SIG-M5 (cell line): ENCODE measurements at places on chromosomes 12 and 14.

DNA sequence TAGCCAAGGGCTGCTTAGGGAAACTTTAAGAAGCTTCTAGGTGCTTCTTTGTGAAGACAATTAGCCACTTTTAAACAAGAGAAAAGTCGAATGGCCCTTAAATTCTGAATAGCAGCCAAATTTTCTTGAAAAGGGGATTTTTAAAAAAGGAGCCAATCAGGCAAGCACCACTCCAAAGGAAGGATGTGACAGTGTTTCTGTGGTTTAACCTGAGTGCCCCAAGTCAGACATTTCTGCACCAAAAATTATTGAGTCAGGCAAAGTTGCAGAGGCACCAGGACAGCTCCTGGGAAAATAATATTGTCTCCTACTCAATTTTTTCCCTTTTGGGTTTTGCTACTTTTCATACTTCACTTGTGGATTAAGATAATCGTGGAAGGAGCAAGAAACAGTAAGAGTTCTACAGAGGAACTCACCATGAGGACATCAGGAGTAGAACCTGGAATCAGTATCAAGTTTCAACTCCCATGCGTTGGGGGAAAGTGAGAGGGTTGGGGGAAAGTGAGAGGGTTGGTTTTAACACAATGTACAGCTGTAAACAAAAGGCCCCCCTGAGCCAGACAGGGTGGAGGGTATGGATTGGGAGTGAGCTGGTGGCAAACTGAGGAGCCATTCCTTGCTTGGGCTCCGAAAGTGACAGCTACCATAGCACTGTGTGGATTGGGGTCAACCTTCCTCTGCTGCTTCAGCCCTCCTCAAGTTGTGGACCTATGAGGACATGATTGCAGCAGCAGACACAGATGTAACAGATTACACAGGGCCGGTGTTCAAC, 90.8 kb downstream of the SLC38A1 start:
- no peak for DNase-seq

DNA sequence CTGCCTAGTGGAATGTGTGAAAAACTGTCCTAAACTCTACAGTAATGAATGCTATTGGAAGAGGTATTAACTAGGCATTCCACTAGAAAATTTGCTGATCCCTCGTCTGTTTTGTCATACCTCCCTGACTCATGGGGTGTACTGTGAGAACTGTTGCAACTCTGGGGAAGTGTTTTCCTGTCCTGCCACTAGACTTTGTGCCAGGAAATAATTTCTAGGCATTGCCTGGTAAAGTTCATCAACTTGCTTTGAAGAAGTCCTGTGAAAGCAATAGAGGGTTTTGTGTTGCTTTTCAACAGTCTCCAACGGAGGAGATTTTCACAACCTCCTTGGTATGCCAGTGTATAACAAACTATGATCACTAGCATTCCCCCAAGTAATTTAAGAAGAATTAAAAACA, 139.9 kb downstream of the AKAP6 start:
- DNase-seq: no peak

- DNase-seq: no peak
Measured at GRCh38 chr12:84492351-84492883, 420.2 kb downstream of the SLC6A15 start.

GRCh38 chr12:106255952-106256351, 8.1 kb upstream of the CKAP4 start:
- DNase-seq: no peak

DNA sequence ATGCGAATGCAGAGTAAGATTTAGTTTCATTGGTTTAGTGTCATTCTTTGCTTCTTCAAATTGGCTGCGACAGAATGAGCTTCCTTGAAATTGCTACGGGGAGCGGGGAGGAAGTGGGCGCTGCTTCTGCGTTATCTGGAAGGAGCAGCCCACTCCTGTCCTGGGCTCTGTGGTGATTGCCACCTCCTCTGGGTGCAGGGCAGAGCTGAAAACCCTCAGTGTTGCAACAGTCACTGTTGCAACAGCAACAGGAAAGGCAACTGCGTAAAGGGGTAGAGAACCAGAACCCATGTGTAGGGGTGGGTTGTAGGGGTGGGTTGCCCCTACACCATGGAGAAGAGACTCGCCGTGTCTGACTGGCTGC, 57.7 kb downstream of the MAX start:
- DNase-seq: peak; percentile 80

GRCh38 chr12:6943722-6944380, at the start of the genes C12orf57 and RNU7-1:
Gene C12orf57, plus strand, starts transcription at chr12:6944022. Its CDS starts 100 bp downstream, at chr12:6944122.
Gene RNU7-1, plus strand, starts transcription at chr12:6943816.
- DNase-seq: peak; percentile 95

DNA sequence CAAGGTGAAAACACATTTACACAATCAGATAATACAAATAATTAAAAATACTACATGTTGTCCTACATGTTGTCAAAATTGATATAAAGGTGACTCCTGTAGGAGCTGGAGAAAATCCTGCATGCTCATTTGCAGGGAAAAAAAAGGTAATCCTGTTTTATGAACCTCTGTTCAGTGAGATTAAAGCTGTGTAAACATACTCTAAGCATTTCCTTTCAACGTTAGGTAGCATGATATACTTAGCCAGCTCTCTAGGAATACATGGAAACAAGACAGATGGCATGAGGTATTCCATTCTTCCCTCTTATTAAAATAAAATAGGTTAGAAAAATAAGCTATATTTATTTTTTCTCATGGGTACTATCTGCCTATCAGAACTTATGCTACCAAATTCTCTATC, 635.7 kb upstream of the FLRT2 start:
- DNase-seq: no peak

DNA sequence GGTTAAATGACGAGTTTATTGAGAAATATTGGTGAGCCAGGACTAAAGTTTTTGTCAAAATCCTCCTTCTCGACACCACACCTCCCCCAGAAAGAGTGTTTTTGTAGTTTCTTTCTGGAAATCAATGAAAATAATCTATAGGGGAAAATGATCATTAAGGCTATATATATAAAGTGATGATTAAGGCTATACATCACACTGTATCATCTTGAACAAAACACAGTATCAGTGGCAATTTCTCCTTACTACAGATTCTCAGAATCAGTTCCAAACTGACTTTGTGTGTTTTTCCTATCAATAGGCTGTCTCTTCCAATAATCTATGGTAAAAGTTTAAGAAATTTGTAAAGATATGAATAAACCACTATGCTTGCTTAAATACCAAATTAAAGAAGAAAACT, 81.7 kb downstream of the IFNG-AS1 start:
- DNase-seq: no peak

DNA sequence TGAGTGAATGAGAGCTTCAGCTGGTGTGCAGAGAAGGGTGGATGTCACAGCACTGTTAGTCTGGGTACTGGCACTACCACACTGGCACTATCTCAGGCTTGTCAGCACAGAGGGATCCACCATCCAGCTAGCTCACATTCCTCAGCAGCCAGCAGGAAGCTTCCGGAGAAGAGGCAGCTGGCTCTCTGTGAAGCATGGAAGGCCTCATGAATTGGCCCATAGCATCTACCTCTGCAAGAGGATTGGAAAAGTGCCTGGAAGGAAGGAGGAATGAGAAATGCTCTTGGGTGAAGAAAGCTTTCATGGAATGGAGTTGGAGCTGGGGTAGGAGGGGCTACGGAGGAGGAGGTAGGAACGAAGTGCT, 9.9 kb downstream of the KRT83 start:
- DNase-seq: no peak

DNA sequence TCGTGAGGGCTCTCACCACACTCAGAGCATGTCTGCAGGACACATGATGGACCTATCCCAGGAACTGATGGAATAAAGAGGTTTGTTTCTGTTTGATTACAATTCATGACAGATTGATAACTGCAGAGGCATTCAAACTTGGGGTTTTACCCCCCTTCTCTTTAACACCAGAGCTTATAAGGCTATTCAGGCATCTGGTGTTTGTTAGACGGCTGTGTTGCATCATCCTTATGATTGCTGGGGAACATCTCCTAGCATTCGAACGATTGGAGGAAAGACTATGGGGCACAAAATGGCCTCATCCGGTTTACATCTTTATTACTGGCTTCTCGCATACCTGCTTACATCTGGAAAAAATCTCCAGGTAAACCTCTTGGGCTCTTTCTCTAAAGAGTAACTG, 191.8 kb downstream of the MSRB3 start:
- no peak for DNase-seq

- no peak for DNase-seq
Measured at GRCh38 chr14:90621201-90621600, 195.0 kb downstream of the TTC7B start.

GRCh38 chr12:805022-805632, 52.7 kb downstream of the WNK1 start:
- no peak for DNase-seq

DNA sequence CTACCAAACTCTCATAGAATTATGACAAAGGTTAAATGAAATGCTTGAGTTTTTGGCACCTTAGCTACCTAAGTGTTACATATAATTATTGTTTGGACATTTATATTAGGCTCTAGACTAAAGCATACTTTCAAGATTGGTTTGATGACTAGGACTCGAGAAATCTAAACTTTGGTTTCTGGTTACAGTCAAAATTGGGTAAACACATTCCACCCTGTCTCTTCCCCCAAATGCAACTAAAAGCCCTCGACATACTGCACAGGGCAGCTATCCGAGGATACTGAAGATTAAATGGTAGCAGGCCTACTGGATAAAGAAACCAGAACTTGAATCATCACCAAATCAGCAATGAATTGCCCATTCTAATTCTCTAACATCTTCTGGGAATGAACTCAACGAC, 369.1 kb downstream of the PRKD1 start:
- DNase-seq: no peak

DNA sequence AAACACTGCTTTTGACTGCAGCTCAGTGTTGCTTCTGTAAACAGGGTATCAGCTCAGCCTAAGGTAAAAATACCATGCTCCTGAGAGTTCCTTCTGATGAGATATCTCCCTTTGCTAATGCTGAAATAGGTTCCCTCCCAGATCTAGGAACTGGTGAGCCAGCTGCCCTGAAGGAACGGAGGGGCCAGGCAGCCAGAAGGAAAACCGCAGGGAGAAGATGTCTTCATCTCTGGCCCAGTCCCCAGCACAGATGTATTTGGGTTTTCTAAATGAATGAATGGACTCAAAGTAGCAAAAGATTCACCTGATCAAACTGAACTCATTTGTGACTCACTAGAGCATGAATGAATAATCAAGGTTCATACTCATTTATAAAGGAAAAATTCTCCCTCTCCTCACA, 247.8 kb downstream of the MSRB3 start:
- no peak for DNase-seq

DNA sequence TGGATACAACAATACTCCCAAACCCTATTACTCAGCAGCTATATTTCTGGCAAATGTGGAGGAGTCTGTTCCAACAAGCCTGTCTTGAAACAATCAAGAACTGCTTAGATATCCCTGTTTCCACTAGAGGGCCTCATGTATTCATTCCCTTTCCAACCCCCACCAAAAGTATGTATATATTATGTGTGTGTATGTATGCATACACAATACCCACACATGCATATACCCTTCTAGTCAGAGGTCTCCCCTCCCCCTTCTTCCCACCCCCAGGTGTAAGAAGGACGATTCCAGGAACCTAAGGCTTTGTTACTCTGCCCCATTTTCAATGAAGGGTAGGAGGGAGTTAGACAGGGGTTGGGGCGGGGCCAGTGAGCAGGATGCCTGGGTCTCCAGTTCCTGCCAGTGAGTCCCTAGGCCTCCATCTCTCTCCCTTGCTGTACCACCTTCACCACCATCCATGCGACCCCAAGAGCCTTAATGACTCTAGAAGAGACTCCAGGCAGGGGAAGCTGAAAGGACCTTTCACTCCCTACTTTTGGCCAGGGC, at the start of gene DGKA:
DGKA (plus strand) TSS at position 392 of the 546 bp plus-strand sequence. CDS start 5,342 bp downstream, outside the sequence.
- DNase-seq: peak; percentile 53

DNA sequence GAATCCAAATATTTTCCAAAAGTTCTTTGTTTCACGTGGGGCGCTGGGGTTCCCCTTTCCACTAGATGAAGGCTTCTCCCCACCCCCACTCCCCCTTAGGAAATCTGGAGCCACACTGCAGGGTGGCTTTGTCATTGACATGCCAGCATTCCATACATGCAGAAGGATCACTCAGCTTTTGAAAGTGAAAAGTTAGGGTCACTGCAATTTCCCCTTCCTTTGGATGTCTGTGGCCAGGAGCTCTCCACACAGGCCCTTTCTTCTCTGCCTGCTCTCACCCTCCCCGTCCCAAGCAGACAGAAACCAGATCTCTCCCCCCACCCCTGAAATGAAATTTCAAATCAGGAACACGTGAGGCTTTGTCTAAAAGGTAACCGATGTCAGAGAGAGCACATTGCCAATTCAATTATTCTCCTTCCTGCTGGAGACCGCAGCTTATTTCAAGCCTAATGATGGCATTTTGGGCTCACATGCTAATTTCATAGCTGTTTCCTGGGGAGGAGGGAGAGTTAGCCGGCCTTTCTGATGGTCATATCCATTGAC, 153.9 kb upstream of the RFLNA start:
- no peak for DNase-seq

DNA sequence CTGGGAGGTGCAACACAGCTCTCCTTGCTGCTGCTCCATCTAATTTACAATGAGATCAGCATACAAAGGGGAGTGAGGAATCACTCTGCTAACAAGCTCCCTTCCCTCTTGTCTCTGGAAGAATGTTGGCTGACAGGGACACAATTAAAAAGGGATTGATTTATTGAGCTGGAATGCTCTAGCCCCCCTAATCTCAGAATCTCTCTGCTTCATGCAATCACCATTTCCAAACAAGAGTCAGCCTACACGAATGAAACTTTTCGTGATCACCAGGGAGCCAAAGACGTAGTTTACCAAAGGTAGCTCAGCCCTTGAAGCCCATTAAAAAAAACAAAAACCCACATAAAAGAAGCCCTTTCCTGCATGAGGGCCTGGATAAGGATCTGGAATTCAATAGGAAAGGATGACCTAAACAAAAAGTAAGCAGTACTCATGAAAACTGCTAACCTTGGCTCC, 223.8 kb downstream of the C12orf75 start:
- DNase-seq: no peak

GRCh38 chr14:63345826-63346225, 27.1 kb upstream of the GPHB5 start:
- no peak for DNase-seq

- no peak for DNase-seq
Measured at GRCh38 chr12:122094735-122095631, 16.4 kb downstream of the MLXIP start.

DNA sequence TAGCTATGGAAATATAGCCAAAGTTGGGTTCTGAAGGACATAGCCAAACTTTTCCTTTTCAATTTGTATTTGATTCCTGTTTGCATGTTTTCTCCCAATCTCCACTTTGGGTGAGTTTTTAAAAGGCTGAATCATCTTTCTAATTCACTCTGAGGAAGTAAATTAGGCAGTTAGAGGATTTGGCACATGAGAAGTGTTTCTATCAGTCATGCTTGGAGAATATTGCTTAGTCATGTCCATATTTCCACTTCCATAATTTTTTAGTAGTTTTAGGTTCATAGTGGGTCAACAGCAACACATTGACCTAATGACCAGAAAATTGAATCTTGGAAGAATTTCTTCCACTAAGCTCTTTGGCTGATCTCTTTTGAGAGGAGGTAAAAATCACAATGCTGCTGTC, 21.8 kb downstream of the IRAK3 start:
- DNase-seq: no peak

DNA sequence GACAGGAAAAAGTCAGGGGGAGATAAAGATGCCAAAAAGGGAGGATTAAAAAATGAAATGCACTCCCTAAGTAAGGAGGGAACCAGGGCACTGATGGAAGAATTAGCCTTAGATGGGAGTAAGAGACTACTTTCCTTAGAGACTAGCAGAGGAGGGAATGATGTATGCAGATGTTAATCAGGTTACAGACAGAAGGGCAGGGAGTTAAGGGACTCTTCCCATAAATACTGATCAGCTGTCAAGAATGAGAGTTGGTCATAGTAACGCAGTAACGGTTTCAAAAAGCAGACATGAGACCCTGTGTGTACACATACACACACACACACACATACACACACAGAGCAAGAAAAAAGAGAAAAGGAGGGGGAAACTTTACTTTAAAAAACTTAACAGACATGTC, 93.4 kb downstream of the PHLDA1 start:
- DNase-seq: no peak
